ENCODE measurements at places on chromosomes 3 and 15. TPM values are rescaled to one million over a fixed set of nuclear protein-coding genes. Genes with fewer than 3 reads are reported as not detected.

DUOXA2 gene
- 0.42 TPM for total RNA-seq

IL20RB gene
- 0.42 TPM for total RNA-seq

A4GNT gene
- not detected for total RNA-seq

GREM1 gene
- total RNA-seq: 8.7 TPM

ACOX2 gene
- 28.8 TPM for total RNA-seq

GABRB3 gene
- 2.3 TPM for total RNA-seq
